ENCODE measurements at places on chromosomes 7 and 10. TPM values are rescaled to one million over a fixed set of nuclear protein-coding genes. Genes with fewer than 3 reads are reported as not detected.

TNS3 gene
- 147 TPM for total RNA-seq

FAM25A gene
- not detected for total RNA-seq

CPA4 gene
- total RNA-seq: 17.9 TPM

DNA sequence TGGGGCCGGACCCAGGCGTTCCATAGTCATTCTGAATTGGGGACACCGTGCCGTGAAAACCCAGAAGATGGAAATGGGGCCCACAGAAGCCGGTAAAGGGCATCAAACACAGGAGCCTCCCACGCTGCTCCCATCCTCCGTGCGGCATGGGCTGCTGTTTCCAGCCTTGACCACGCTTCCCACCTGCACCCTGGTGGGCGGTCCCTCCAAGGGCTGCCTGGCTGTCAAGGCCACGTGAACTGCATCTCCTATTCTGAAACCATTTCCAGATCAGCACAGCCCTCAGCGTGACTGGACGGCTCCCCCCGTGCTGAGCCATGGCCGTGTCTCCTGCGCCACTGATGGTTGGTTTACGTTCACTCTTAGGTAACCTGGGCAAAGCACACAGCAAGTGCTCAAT is 14.1 kb downstream of the CFAP46 start:
- DNase-seq: no peak

DNA sequence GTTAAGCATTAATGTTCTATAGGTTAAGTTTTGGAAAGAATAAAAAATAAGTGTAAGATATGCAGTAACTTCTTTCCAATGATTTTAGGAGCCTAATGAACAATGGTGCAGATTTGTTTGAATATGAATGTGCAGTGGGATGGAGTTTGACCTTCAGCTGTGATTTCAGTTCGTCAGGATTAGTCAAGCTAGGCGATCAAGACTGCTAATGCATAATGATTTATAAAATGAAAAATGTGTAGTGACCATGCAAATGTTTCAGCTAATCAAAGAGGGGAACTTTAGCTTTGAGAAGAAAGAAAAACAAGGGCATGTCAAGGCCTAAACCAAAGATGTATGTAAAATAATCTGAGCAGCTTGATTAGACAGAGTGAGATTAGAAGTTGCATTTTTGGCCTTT is 208.5 kb downstream of the FOXP2 start:
- DNase-seq: no peak

DNA sequence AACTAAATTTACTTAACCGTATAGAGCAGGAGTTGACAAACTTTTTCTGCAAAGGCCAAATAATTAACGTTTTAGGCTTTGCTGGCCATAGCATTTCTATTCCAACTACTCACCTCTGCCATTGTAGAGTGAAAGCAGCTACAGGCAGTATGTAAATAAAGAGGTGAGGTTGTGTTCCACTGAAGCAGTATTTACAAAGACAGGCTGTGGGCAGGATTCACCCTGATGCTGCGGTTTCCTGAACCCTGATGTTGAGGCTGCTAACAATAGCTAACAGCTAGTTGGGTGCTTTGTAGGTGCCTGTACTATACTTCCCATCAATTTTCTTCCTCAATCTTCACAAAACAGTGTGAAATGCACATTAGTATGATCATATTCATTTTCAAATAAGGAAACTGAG is 47.0 kb upstream of the LAMB1 start:
- no peak for DNase-seq

All from RPMI7951 (cell line).